Epithelial cell of proximal tubule (primary cell): ENCODE measurements at places on chromosomes 12 and 14. TPM values are rescaled to one million over a fixed set of nuclear protein-coding genes. Genes with fewer than 3 reads are reported as not detected.

- no peak for DNase-seq
These were observed 531 bp upstream of the EML1 start for GRCh38 chr14:99792551-99793212.

DNA sequence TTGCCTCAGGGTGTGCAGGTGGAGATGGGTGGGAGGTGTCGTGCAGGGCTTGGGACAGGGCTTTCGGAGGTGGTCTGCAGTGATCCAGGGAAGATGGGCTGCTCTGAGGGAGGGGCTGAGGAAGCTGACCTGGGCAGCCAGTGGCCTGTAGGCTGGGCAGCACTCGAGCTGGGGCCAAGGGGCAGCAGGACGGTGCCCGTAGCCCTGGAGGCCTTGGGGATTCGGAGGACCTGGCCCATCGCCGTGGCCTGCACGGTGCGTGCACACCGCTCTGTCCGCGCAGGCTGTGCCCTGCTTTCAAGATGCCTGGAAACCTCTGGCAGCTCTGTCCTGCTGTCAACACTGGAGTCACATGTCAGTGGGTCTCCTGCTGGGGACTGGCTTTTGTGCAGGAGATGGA, 9.1 kb downstream of the PACS2 start:
- DNase-seq: no peak

DNA sequence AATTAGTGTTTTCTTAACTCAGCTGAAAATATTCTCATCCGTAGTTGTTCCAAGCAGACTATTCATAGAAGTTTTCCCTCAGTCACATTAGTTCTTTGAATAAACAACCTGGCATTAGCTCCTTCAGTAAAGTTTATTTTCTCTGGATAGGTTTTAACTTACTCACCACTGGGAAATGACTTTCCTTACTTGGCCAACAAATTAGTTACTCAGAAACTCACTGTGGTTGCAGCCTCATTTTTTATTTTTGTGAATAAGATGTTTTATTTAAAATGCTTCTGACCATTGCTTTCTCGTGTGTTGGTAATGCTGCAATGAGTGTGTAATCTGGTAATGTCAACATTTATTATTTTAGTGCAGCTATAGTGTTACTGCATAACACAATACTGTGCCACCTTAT, 74.9 kb downstream of the NOVA1 start:
- DNase-seq: peak; percentile 27

DNA sequence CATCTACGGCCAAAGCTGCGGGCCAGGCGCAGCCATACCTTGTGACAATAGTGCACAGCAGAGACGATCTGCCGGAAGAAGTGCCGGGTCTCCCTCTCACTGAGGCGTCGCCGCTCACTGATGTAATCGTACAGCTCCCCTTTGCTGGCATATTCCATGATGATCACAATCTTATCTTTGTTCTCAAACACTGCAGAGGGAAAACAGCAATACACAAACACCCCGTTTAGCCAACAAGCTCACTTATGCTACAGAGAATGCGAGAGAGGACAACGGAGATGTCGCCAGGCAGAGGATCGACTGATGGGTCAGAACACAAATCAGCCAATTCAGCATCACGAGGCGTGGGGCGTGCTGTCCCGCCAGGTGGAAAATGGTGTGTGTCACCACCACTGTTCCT, 52.1 kb downstream of the NUAK1 start:
- no peak for DNase-seq

GRCh38 chr12:30448038-30448437, 247.6 kb downstream of the IPO8 start:
- DNase-seq: no peak

DNA sequence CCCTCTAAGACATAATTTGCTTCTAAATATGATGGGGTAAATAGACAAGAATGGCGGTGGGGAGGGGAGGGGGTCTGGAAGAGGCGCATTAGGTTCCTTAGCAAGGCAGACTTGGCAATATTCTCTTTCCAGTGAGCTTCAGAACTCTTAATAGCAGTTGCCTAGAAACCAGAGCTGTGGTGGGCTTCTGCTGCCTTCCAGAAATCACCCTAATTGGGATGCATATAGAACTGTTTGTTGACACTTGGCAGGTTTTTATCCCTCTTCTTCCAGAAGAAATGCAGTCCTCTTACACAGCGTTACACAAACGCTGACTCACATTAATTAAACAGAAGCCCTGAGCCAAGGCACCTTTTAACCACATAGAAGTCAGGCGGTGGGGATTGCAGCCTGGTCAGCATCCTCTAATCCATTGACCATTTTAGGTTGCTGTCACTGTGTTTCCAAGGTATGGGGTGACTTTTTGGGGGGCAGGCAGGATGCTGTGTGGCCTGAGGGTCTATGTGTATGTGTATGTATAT, 114.1 kb downstream of the CCDC60 start:
- DNase-seq: no peak

- peak; percentile 41 for DNase-seq
These were observed 1183.7 kb downstream of the AACS start for GRCh38 chr12:126248871-126249403.

DNA sequence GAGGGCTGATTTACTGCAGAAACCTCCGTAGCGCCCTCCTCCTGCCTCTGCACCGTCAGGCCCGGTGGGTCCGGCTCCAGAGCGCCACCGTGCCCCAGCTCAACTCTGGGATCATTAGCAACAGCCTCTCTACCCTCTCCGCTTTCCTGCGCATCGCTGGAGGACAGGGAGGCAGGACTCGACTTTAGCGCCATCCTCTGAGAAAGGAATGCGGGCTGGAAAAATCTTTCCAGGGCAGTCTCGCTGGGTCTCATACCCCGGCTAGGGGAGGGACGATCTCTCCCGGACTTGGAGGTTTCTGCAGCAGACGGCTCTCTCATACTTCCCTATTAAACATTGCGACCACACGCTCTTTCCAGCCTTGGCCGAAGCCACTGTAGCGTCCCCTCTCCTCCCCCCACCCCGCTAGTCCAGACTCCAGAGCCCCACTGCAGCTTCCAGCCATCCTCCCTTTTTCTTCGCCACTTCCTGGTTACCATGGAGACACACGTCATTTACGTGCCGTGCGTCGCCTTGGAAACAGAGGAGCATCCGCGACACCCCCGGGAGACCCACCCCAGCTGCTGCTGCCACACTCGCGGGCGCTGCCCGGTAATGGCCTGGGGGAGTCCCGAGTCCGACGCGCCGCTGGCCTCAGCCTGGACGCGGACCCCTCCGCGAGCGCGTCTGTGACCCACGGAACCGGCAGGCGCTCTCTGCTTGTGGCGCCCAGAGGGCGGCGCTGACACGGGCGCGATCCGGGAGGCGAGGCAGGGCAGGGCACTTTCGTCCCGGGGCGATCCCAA, at the start of gene CCDC184:
Gene CCDC184, plus strand, starts transcription at position 554 of the 785 bp plus-strand sequence. CDS start 479 bp downstream, outside the sequence.
- DNase-seq: no peak

DNA sequence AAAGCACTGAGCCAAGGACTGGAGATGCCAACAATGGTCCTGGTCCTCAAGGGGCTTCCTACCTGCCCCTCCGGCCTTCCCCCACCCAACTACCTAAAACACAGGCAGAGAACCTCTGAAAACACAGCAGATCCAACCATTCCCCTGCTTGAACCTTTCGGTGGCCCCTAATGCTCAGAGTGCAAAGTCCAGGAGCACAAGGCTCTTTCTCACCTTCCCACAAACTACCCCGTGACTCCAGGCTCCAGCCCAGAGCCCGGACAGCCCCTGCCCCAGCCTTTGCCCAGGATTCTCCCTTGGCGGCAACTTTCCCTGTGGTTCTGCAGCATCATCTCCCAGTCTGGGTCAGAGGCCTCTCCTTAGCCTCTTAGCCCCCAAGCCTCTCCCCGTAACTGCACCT, 1.6 kb upstream of the CD9 start:
- DNase-seq: no peak

GRCh38 chr12:54427106-54427505, 8.0 kb upstream of the ITGA5 start:
- no peak for DNase-seq

- DNase-seq: no peak
These were observed 44.6 kb upstream of the FZD10 start for GRCh38 chr12:130117701-130118100.

DNA sequence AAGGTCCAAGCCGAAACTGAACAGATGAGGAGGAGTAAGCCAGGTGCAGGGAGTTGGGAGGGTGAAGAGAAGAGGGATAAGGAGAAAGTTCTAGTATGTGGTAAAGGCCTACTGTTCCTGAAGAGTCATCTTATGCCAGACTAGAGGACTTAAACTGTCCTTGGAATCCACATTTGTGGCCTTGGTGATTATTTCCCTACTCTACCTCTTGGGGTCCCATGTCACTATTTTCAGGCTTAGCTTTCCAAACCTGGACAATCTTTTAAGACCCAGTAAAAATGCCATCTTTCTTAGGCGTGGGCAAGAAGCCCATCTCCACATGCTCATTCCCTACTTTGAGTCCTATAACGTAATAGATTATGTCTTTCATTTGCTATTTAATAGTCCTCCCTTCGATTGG, 40.1 kb upstream of the CRY1 start:
- DNase-seq: no peak

DNA sequence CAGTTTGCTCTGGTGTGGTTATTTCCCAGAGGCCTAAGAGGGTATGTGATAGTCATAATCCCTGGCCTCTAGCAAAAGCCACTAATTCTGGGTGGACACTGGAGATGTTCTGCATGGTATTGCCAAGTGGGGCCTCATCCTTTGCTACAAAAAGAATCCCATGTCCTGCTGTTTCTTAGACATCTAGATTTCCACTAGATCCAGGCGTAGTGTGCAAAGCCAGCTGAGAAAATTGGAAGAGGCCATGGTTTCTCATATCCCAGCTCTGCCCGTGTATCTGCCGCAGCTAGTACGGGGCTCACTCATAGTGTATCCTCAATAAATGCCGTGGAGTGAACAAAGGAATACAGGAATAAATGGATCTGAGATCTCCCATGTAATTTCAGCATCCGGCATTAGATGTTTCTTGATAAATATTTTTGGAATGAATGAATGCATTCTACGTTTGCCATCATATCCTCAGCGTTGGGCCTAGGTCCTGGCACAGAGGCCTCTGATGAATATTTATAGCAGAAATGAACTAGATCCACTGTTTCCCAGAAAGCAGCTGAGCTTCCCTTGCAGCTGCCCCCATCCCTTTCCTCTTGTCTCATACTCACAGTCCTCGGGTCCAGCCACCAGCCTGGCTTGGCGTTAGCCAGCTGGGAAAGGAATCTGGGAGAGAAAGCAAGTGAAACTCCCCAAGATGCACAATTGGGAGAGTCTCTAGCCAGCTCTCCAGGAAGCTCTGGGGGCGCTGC, 76.3 kb upstream of the NOS1 start:
- DNase-seq: no peak

GRCh38 chr14:95998656-95999055, 40.5 kb upstream of the C14orf132 start:
- no peak for DNase-seq

The WNT1 gene
- total RNA-seq: not detected in 2 replicates

The ZNF385A gene
- 3.9 and 4.3 TPM in 2 replicates for total RNA-seq

The FERMT2 gene
- total RNA-seq: 58.5 and 60.1 TPM in 2 replicates

The TSHR gene
- total RNA-seq: not detected in 2 replicates

The PIANP gene
- 0.06 TPM in 1 of 2 replicates, not detected in the other for total RNA-seq

The ERGIC2 gene
- 68.4 and 112 TPM in 2 replicates for total RNA-seq

The NEUROD4 gene
- total RNA-seq: not detected in 2 replicates

The IL22 gene
- total RNA-seq: not detected in 2 replicates
